ENCODE measurements at places on chromosomes 1 and 21. TPM values are rescaled to one million over a fixed set of nuclear protein-coding genes. Genes with fewer than 3 reads are reported as not detected.

DNA sequence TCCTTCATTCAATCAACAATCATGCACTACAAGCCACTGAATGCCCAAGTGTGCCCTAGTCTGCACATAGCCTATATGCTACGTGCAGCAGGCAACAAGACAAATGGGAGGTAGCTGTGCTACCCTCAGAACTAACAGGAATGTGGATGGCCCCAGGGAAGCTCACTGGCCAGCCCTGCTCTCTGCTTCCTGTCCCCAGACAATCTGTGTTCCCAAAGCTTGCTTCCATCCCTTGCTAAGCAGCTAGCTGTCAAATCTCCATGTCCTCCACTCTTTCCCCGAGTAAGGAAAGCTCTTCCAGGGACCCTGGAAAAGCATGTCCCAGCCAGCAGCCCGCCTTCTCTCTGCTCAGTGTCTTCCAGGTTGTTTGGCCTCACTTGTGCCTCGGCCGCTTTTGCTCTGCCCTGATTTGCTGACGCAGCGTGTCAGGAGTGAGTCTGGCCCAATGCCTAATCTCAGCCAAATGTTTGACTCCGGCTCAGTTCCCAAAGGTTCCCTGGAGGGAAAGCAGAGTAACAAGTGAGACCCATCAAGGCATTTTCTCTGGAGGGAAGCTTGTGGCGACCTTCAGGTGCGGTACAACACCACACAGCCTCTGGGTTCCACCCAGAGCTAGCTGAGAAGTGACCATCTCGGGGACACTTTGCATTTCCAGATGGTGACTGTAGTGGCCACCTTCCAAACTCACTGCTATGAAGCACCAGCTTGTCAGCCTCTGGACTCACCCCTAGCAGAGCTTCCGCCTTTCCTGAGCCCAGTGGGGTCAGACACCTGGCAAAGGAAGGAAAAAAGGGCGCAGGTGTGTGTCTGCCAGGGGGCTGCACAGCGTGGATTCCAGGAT is 243.4 kb downstream of the RHOU start:
- H3K4me3 ChIP-seq = no peak overlapping the region
- H3K36me3 ChIP-seq = no peaks in the 10 kb centered on the region
- peaks cover 12% of the 10 kb centered on the region for H3K4me1 ChIP-seq
- H3K27ac ChIP-seq = no peak overlapping the region
- no peaks in the 10 kb centered on the region for H3K27me3 ChIP-seq

- no peaks in the 10 kb centered on the region for H3K4me1 ChIP-seq
- no peaks in the 10 kb centered on the region for H3K27me3 ChIP-seq
- no peak overlapping the region for H3K27ac ChIP-seq
- H3K4me3 ChIP-seq = no peak overlapping the region
- no peaks in the 10 kb centered on the region for H3K36me3 ChIP-seq
Measured at GRCh38 chr1:49435291-49435690, 588.5 kb downstream of the AGBL4 start.

- H3K36me3 ChIP-seq = no peaks in the 10 kb centered on the region
- DNase-seq = no peak
- no peak overlapping the region for H3K4me3 ChIP-seq
Measured at GRCh38 chr1:172647110-172647564, 11.8 kb upstream of the FASLG start.

GRCh38 chr21:38136201-38136600 is 120.6 kb upstream of the KCNJ15 start:
- DNase-seq = no peak
- no peak overlapping the region for H3K4me3 ChIP-seq
- peaks cover 14% of the 10 kb centered on the region for H3K4me1 ChIP-seq
- no peak overlapping the region for H3K27ac ChIP-seq
- H3K36me3 ChIP-seq = no peaks in the 10 kb centered on the region
- H3K27me3 ChIP-seq = no peaks in the 10 kb centered on the region

- H3K4me3 ChIP-seq = no peak overlapping the region
- no peaks in the 10 kb centered on the region for H3K27me3 ChIP-seq
- H3K27ac ChIP-seq = no peak overlapping the region
- no peak for DNase-seq
- peaks cover 6% of the 10 kb centered on the region for H3K4me1 ChIP-seq
Measured at GRCh38 chr1:25779388-25779787, 20.6 kb upstream of the SELENON start.

The FCRL6 gene
- total RNA-seq = 3.2 TPM

The KLHDC8A gene
- total RNA-seq = 0.78 TPM

The DFFB gene
- 8.5 TPM for total RNA-seq

Data from upper lobe of right lung (tissue), 1 donor.